Naive thymus-derived CD4-positive, alpha-beta T cell (primary cell): ENCODE measurements at places on chromosomes 2 and 18.

DNA sequence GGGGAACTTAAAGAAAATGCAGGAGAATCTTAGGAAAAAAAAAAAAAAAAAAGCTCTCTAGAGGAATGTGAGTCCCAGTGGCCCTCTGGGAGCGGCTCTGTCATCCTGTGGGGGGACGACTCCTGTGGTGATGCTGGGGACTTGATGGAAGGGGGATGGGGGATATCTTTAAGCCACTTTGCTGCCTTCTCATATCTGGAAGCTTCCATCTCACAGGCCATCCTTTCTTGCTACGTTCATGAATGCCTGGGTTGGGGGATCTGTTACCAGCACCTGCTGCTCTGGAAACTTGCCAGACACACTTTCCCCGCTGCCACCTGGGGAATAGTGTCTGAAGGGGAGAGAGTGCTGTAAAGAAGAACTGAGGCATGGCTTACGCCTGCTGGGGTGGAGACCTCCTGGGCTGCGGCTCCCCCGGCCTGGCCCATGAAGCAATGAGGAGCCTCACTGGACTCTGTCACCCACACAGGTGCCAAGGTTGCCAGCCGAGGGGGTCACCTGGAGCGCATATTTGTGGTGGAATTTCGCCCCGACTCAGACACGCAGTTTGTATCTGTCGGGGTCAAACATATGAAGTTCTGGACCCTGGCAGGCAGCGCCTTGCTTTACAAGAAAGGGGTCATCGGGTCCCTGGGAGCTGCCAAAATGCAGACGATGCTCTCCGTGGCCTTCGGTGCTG lies 92.8 kb downstream of the RTN4 start:
- no peak for DNase-seq

DNA sequence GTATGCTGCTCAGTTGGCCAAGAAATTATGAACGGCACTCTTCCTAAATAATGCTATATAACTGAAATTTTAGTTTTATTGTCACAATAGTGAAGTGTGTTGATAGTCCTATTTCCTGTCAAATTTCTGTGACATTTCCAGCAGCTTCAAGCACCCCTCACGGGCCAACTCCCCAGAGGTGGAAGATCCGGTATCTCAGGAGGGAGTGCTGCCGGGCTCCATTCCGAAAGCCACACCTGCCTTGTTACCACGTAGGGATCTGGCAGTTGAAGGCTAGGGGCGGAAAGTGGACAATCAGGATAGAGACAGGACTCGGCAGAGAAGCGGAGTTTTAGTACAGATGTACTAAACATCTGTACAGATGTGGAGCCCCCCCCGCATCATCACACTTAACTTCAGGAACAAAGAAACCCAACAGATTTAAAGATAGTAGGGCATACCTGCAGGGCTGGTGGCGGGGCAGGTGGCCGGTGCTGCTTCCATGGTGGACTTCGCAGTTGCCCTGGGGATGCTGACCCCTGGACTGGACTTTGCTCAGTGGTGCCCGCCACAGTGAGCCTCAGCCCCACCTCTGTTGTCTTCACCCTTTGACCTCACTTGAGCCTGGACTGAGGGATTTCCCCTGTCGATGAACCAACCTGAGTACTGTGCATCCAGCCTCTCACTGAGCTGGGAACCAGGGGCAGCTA lies 22.3 kb downstream of the ASAP2 start:
- no peak for DNase-seq

- DNase-seq = no peak
Observed at GRCh38 chr2:233198026-233198425, 53.4 kb upstream of the ATG16L1 start.

- no peak for DNase-seq
Observed at GRCh38 chr2:200677721-200678532, 92.1 kb downstream of the AOX1 start.

DNA sequence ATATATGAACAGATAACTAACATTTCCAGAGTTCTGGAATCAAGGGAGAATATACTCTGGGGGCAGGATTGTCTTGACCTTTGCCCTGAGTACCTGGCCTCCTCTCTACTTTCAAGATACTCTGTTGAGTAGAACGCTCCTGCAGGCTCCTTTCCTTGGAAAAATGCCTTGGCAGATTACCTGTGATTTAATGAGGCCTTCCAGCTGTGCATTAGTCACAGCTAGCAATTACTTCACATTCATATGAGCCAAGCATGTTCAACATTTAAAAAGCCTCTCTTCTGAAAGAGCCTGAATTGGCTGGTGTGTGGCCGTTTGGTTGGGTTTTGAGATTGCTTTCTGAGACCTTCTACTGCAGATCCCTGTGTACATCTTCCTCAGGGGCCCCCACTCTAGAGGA lies 142.2 kb downstream of the PLCL1 start:
- no peak for DNase-seq

DNA sequence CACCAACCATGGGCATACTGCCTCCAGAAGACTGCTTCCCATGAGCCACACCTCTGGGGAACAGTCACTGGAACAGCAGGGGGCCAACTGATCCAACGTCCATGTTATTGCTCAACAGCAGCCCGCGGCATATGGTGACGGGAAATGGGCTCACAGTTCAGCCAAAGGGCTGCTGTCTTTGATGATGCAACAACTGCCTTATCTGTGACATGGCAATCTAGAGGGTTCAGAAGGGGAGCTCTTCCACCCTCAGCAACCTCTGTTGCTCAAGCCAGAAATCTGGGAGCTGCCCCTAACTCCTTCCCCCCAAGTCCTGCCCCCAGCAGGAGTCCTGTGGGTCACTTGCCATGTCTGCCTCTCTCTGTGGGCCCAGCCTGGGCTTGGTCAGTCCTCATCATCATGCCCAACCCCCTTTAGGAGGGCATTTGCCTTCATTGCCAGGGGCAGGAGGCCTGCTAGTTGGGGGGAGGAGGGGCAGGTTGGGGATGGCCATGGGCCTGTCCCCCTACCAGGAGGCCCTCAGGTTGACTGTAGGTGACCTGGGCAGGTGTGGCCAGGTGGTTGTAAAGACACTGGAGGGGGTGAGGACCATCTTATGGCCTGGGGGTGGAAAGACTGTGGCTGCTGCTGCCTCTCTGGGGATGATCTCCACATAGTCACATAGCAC lies 212.9 kb downstream of the CYP26B1 start:
- no peak for DNase-seq

- no peak for DNase-seq
Observed at GRCh38 chr2:39411181-39411944, 25.7 kb downstream of the MAP4K3 start.

DNA sequence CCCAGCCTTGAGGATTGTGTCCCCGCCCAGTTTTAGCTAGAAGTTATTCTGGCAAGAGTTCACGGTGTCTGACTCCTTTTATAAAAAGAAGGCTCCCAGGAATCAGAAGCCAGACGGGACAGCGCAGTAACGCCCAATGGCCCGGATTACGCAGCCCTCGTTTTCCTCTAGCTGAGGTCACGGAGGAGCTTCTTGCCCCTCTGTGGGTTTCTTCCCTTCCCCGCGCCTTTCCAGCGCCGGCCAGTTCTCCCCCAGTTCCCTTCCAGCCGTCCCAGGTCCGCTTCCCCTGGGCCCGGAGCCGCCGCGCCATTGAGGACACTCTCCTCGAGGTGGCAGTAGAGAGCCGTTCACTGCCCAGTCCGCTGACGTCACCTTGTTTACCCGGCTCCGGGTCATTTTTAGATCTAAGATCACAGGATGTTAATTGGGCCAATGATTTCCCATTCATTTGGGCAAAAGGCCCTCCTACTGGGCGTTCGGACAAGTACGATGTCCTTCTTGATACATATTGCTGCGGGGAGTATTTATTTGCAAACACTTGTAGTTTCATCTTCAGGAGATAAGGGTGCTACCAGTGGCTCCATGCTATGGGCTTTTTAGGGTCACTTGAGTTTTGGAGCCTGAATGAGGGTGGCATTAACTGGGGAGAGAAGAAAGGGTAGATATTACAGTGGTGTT lies 81.5 kb upstream of the PPM1B start:
- DNase-seq = peak; percentile 77

GRCh38 chr2:75896779-75897366 lies 186.2 kb upstream of the GCFC2 start:
- DNase-seq = no peak

GRCh38 chr2:60044484-60044883 lies 509.0 kb downstream of the BCL11A start:
- no peak for DNase-seq

DNA sequence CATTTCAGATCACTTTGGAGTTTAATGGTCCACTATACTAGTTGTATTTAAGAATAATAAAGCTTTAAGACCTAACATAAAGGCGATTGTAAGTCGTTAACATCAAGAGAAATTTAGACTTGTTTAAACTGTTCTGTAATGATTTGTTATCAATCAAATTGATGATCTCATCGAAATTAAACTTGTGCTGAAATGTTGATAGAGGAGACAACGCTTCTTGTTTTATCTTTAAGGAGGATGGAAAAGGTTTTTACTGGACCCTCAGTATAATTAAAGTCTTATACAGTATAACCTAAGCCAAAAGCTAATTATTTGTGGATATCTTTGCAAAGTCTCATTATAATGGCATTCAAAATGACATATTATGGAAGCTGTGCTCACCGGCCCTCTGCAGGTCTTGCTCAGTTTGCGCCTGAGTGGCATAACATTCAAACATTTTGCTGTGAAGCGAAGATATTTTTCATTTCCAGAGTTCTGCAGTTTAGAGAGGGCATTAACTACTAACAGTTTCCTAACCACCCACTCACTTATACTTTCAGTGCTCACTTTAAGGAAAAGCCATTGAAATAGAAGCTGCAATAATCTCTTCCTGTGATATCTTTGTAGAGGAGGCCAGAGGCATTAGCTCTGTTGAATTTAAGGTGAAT lies 1.4 kb upstream of the SERTAD2 start:
- DNase-seq = peak; percentile 26
